ENCODE measurements at places on chromosomes 2 and 18.

- DNase-seq: no peak
These were observed 138.8 kb upstream of the CTAGE1 start for GRCh38 chr18:22556222-22557167.

- peak; percentile 67 for DNase-seq
These were observed 224.5 kb downstream of the FAM210A start for GRCh38 chr18:13501891-13502290.

- DNase-seq: no peak
These were observed 13.1 kb upstream of the GULP1 start for GRCh38 chr2:188278388-188279092.

DNA sequence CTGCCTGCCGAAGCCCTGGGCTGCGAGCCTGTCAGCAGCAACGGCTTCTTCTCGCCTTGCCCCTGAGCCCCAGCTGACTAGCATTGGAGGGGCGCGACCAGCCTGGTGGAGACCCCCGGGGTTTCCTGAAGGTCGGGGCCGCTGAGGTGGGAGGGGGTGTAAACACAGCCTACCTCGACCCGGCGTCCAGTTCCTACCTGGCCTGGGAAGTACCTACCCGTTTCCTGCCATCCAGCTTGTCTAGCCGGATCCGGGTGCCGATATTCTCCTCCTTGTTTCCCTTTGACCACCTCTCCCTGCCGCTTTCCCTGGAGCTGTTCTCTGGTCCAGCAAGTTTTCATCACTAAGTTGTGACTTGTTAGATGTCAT is 511 bp downstream of the MOB4 start:
- peak; percentile 49 for DNase-seq

DNA sequence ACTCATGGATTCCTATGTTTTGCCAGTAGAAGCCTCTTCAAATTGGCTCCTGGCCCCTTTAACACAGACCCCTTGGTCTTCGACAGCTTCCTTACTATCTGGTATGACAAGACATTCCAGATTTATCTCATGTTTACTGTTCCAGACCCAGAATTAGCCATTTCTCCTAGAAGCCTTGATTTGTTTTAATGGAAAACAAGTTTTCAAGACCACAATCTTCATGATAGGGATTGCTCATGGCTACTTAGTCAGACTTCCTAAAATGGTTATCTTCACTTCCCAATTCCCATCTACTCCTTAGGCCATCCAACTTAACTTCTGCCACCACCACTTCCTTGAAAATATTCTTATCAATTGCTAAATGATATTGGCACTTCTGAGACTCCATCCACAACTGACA is 63.2 kb downstream of the TTC32 start:
- no peak for DNase-seq

DNA sequence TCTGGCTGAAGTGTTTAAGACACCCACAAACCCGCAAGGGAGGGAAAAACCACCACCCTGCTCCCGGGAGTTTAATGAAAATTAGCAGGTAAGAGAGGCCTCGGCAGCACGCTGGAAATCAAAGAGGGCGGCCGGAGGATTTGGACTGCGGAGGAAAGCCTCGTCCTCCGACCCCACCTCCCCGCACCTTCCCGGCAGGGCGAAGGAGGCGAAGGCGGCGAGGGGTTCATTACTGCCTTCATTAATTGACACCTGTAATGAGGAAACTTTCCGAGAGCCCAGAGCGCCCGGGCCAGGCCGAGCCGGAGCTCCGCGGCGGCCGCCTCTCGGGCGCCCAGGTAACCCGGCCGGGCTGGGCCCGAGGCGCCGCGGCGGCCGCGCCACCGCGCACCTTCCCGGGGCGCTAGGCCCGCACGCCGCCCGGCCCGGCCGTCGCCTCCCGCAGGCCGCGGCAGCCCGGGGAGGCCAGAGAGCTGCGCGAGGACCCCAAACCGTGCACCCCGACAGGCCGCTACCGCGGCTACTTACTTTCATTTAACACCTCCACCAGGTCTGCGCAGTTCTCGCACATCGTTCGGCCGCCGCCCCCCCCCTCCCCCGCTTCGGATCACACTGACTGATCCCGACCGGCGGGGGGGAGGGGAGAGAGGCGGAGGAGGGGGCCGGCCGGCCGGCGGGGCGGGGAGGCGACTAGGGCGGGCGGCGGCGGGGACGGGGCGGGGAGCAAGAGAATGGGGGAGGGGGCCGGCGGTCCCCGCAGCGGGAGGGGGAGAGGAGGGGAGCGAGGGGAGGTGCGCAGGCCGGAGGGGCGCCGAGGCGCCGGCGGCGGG is 550 bp downstream of the USP34 start:
- DNase-seq: peak; percentile 90

DNA sequence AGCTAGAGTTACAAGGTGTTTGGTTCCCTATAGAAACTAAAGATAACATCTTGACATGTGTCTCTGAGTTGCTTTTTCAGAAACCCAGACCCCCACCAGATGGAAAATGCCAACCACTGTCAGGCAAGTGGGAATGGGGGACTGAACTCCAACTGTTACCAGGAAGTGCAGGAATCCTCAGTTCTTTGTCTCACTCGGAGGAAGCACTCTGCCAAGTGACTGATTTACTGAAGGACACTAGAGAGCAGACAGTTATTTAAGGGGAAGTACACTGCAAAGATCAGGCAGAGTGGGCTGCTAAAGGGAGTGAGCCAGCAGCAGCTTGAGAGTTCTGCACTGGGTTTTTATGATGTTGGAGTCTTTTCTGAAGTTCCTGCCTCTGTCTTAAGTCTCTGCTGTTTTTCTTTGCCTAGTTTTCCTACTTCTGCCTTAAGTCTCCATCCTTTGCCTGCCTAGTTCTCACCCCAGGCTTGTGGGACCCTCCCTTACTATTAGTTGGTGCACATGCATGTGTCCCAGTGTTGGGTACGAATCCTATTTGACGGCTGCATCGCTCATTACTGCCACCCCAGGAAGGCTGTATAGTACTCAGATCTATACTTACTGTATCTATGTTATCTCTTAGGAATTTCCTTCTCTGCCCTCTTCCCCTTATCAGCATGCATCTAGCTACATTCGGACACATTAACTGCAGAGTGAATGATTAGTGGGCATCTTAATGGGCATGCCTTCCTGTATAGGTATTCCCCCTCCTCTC is 97.1 kb downstream of the TEX51 start:
- DNase-seq: no peak

DNA sequence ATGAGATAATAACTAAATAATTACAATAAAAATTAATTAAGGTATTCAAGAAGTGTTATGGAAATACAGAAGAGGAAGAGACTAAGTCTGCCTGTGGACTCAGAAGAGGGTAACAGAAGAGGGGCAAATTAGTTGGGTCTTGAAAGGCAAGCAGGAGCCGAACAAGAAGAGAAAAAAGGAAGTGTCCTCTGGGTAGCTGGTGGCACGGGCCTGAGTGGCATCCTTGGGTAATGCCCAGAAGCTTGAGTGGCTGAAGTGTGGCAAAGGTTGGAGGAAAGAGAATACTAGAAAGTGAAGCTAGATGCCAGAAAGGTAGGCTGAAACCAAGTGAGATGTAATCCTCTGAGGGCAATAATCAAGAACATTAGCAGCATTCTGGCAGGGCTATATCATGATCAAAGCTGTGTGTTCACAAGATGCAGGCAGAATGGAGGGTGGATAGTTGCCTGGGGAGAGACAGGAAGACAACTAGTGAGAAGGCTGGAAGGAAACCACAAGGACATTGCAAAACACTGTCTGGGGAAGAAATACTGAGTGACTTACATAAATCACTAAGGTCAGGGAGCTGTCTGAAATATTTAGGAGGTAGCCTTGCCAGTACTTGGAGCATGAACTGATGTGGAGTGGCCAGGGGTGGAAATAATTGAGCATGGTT is 16.2 kb downstream of the DOCK10 start:
- DNase-seq: no peak

DNA sequence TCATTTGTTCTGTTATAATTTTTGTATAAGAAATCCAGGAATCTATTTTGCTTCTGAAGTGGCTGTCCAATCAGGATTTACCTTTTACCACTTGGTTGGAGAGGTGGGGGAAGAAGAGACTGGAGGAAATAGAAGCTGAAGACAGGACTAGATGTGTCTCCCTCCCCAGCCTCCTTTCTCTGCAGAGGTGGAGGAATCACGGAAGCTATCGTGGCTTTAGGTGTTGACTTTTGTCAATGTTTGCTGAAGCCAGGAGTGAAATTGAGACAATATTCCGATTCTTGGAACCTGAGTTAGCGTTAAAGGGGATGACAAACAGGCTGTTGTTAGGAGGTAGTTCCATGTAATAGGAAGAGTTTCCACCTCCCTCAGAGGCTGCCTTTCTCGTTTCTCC is 43.5 kb downstream of the PDCL3 start:
- DNase-seq: no peak
